ENCODE measurements at places on chromosomes 1 and 21.
A peak's percentile ranks its signal among the peaks of the same experiment; 100 is the strongest.

DNA sequence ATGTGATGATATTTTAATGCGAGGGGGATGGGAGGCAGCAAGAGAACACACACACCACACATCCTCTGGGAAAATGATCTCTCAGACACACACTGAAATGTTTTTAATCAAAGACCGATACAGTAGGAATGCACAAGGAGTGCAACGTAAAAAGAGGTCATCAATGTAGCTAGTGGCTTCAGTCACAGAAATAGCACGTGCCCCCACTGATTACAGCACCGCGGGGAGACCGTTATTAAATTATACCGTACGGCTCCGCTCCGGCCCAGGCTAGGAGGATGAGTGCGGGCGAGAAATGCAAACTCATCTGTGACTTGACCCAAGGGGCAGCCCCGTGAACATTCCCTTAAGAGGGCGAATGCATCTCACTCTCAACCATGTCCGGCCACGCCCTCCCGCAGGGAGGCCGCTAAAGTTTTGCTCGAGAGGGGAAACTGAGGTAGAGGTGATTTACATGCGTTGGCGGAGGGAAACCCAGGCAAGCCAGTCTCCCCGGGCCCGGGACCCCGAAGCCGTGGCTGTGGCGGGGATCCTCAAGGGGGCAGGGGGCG, 552 bp downstream of the UBR4 start:
- DNase-seq: peak; percentile 39

DNA sequence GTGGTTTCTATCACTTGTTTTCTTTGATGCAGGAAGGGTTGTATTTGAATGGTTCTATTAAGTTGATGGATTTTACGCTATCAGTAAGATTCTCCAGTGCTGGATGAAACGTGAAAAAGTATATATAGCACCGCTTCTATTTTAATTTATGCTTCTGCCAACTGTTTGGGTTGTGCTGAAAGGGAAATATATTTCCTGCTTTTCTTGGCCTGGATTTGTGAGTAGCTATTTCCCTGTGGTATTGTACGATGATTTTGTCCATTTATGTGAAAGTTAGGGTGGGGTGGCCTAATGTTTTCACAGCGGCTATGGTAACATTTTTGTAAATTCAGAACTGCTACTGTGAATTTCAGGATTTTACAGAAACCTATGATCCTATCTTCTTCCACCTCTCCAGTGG, 322 bp downstream of the C1orf162 start:
- no peak for DNase-seq

GRCh38 chr1:52153010-52153409, 11.1 kb downstream of the ZFYVE9 start:
- peak; percentile 20 for DNase-seq

DNA sequence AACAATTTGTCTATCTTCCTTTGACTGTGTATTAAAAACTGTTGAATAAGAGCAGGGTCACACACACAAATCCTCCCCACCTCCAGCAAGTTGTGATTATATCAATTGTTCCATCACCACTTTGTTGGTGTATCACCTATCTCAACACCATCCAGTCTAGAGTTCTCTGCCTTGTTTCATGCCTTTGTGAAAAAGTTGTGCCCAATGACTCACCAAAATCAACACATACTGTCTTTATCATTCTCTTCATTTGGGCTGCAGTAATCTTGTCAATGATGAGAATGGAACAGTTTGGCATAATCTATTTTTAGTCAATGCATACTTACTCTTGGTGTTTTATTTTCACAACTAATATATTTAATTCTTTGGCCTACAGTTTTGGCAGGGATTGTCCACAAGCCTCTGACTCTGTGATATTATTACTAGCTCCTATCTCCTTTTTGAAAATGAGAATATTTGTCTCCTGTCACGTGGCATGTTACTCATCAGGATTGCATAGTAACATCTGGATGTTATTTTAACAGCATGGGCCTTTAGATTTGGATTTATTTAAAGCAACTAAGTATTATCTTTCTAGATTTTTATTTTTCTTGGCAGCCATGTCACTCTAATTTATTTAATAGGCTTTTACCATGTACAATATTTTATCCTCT, 5.1 kb downstream of the C1orf87 start:
- peak; percentile 4 for DNase-seq

GRCh38 chr1:87600055-87600850, 271.6 kb downstream of the LMO4 start:
- no peak for DNase-seq

GRCh38 chr1:220430586-220430985, 97.3 kb upstream of the MARK1 start:
- no peak for DNase-seq

DNA sequence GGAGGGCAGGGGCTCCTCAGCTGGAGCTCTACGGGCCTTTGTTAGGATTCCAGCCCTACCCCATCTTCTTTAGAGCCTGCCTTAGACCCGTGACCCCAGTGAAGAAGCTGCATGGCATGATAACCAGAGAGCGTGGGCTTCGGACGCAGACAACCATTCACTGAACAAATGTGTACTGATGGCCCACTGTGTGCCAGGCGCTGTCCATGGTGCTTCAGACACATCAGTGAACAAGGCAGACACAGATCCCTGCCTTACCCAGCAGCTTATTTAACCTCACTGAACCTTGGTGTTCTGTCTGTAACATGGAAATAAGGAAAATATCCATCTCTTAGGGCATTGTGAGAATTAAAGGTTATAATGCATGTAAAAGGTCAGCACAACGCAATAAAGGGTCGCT, 9.5 kb downstream of the CHIT1 start:
- no peak for DNase-seq

- DNase-seq: peak; percentile 60
These were observed 129.6 kb downstream of the USH2A start for GRCh38 chr1:216293683-216294082.

- DNase-seq: peak; percentile 4
These were observed 54.3 kb upstream of the C1orf198 start for GRCh38 chr1:230922620-230923019.

- no peak for DNase-seq
These were observed 231.7 kb downstream of the KCNJ6 start for GRCh38 chr21:37684547-37684946.

DNA sequence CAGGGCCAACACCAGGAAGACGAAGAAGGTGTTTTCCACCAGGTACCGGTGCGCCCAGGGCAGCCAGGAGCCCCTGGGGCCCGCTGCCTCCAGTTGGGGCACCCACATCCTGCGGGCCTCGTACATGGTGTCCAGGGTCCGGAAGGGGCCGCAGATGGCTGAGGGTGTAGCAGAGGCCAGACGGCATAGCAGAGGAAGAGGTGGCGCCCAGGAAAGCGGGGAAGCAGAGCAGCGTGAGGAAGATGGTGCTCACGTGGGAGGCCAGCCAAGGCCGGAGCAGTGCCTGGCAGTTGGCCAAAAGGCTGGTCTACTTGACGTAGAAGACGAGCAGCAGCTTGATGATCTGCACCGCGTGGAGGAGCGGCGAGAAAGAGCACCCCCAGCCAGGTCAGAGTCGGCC, 40.4 kb downstream of the ZNF691 start:
- DNase-seq: no peak

DNA sequence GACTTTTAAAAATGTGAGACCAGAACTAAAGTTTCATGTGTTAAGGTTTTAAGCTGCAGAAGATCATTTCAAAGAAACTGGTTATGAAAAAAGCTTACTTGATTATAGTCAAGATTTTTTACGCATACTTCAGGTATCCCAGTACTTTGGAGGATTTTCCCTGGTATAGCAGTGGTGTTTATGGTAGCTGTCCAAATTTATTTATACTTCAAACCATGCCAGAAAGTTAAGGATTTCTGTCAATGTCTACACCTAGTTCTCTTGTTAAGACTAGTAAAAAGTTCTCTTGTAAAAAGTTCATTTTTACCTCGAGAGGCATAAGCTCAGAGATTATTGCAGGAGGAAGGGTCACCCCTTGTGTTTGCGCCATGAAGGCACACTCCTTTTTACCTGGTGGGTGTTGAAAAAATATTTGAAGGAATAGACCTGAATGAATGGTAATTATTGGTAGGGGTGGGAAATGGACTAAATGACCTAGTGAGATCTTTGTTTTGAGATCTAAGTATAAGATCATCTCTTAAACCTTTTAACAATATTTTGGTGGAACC, 2.8 kb downstream of the DYRK1A start:
- DNase-seq: no peak

GRCh38 chr1:54952950-54953718, 27.3 kb upstream of the TMEM61 start:
- no peak for DNase-seq

DNA sequence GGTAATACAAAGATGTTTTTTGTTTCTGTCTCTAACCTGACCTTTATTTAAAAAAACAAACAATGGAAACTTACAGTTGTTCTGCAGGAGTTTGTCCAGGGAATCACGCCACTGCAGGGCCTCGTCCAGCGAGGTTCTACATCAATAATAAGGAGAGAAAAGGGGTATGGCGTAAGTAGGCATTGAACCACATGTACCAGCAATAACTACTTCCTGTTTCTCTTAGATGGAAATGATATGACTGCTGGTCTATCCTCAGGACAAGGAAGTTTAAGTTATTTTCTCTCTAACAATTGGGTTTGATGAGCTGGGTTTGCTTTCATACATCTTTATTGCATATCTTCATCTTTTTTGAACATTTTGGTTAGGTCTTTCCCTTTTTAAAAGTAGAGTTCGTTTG, 40.9 kb downstream of the RGS5 start:
- no peak for DNase-seq

- DNase-seq: peak; percentile 85
These were observed 38.0 kb upstream of the RGS5 start for GRCh38 chr1:163240705-163241104.

DNA sequence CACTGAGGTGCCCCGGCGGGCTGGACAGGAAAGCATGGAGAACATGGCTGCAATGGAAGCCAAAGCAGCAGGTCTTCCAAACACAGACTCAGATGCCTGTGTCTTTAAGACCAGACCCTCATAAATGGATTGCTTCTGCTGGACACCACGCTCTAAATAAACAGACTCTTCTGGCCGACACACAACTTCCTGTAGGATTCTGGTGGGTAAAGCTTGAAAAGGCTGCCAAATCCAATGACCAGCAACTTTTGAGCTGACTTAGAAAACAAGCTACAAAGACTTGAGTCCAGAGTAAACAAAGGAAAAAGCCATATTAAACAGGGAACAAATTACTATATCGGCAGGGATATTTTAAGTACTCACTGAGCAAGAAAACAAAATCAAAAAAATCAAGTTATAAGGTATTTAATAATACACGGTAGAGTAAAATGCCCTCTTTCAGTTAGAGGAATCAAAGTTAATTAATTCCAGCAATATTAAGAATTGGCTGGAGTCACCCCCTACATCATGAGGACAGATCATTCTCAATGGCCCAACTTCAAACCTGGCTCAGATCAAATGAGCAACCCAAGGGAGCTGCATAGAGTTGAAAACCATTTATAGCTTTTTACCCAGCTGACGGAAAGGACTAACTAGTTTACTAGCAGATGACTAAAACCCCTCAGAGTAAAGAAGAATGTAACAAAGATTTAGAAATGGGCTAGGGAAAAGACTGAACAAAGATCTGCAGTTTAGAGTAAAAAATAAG, 102.4 kb downstream of the TGFBR3 start:
- no peak for DNase-seq

DNA sequence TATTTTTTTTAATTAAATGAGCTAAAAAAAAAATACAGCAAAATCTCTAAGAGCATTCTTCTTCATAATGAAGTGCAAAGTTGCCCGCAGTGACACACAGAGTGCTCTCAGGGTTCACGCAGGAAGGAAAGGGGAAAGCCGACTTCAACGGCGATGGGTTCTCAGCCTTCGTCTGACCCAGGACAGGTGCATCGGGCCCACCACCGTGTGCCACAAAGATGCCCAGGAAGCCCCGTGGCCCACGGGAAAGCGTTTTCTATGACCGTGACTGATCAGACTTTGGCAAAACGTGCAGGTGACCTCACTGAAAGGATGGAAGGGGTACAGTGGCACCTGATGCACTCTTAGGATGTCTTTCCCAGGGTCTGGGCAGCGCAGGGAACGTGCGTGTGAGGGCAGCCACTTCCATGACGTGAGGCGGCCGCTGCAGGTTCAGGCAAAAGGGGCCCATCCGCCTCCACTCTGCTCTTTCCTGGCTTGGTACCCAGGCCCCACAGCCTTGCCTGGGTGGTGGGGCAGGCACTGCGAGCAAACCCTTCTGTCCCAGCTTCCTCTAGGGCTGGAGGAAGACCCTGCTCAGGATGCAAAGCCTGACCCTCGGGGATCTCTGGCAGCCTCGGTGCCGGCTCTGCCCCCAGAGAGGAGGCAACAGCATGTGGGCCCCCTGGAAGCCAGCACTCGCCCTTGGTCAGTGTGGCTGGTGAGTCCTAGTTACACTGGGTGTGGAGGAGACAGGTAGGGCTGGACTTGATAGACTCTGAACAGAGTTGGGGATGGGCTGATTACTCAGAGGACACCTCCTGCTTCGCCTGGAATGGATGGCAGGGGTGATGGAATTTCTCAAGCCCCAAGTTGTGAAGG, 8.3 kb downstream of the LRRC47 start:
- no peak for DNase-seq
